Adipocyte (in vitro differentiated cells): ENCODE measurements at places on chromosomes 7 and 10.

- DNase-seq = peak; percentile 59
These were observed 272.5 kb downstream of the SEMA3A start for GRCh38 chr7:83921941-83922607.

DNA sequence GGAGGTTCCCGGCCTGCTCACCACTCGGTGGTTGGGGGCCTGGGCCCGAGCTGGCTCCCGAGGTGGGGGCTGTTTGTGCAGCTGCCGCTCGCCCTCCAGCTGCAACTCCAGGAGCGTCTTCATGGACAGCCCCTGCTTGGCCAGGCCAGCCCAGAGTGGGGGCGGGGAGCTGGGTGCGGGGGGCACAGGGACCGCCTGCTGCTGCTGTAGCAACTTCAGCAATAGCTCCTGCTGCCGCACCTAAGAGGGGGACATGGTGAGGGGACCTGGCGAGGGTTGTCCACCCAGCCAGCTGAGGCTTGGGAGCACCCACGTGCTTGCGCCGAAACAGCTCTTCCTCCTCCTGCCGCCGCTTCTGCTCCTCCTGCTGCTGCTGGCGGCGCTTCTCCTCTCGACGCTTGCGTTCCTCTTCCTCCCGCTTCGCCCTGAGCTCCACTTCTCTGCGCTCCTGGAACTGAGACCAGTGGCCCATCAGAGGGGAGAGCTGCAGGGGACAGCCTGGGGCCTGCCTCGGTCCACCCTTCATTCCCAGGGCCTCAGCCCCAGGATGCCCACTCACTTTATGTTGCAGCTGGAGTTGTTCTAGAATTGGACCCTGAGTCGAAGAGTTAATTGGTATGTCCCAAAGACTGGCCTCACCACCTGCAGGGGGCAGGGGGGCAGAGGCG is 9.6 kb downstream of the GNB2 start:
- no peak for DNase-seq

DNA sequence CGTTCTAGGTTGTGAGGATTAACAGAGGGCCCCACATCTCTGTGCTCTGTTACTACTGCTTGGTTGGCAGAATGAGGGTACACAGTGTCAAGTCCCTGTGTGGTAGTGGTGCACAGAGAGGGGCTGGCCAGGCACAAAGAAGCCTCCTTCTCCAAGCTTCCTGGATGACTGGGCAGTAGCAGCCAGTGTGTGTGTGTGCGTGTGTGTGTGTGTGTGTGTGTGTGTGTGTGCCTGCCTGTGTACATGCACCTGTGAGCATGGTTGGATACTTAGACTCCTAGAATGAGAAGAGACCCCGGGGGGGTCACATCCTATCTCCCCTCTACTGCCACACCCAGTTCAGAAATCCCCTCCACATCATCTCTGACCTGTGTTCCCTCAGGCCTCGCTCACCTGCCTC is 146.7 kb upstream of the UNC5B start:
- DNase-seq = no peak

GRCh38 chr7:78218051-78218450 is 419.5 kb downstream of the PHTF2 start:
- DNase-seq = no peak

- DNase-seq = no peak
These were observed 1172.6 kb upstream of the CELF2 start for GRCh38 chr10:9845075-9845474.

DNA sequence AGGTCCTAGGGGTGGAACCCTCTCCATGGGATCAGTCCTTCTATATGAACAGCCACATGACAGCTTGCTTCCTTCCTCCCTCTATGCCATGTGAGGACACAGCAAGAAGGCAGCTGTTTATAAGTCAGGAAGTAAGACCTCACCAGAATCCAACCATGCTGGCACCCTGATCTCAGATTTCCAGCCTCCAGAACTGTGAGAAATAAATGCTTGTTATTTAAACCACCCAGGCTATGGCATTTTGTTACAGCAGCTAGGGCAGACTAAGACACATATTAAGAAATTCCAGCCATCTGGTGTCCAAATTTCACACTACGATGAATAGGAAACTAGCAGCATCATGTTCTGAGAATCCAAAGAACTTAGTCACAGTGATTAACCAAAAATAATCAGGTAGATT is 140.1 kb downstream of the ZFAND4 start:
- DNase-seq = no peak

DNA sequence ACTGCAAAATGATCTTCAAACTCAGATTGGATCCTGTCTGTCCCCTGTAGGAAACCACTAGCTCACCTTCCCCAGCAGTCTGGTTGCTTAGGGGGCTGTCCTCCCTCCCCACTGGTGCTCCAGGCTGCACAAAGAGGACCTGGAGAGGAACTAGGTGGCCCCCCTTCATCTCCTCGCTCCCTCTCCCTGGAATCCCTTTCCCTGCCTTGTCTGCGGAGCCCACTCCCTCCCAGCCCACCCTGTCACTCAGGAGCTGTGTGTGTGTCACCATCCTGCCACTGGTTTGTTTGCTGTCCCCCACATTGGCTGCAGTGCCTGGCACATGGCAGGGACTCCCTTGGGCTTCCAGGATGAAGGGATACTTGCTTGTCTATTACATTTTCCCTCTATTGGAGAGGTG is 35.5 kb upstream of the ZMIZ2 start:
- no peak for DNase-seq

DNA sequence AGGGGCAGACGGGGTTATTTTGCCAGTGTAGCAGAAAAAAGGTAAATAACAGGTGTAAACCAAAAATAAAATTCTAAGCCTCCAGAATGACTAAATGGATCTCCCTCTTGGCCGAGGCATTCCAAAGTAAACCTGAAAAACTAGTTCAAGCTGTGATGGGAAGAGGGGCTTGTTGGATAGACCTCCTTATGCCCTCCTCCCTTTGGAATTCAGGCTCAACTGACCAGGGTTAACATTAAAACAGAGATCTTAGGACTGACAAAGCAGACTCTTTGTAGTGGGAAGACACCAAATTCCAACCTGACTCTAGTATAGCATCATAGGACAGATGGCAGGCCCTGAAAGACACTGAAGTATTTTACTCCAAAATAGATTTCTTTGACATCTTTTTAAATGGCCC is 113.8 kb upstream of the ITGB1 start:
- no peak for DNase-seq

- peak; percentile 97 for DNase-seq
These were observed 13.1 kb upstream of the CAMK2G start for GRCh38 chr10:73887294-73888039.

DNA sequence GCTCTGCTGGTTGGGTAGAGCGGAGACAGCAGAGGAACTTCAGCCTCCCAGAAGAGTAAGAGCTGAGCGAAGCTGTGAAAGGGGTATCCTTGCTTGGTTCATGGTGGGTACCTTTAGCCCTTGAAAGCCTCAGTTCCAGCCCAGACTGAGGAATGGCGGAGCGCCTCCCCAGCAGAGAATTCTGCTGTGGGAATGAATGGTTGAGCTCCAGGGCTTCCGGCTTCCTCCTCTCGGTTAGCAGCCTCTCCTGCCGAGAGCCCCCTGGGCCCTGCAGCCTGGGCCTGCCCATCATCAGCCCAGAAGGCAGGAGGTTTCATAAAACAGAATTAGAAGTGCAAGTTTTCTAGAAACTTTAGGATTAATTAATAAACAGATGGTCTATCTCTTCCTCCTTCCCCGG is 79.9 kb upstream of the ANLN start:
- no peak for DNase-seq

DNA sequence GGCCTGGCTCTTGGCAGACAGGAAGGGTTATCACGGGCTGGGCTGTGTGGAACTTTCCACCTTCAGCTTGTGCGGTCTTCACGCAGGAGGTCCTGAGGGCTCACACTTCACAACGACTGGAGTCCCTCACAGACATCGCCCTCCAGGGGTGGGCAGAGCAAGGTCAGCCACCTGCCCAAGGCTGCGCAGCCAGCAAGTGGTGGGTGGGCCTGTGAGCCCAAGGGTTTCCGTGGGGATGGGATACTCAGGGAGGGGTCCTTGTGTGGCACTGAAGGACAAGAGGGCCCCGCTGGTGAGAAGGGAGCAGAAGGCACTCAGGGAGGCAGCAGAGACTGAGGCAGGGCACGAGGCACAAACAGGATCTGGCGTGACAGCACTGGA is 22.0 kb downstream of the PDIA4 start:
- no peak for DNase-seq

DNA sequence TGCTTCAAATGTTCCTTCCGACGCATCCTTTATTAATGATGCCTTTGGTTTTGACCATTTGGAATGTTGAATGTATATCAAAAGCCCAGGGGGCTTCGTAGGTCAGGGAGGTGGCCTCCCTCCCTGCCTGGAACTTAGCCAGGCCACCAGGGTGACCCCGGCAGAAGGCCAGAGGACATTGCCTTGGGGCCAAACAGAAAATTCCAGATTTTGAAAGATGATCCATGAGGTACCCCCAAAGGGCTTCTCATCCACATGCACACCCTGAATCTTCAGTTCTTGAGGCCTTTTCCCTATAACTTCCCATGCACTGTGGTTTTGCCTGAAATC is 171.7 kb downstream of the ADAM12 start:
- DNase-seq = no peak

DNA sequence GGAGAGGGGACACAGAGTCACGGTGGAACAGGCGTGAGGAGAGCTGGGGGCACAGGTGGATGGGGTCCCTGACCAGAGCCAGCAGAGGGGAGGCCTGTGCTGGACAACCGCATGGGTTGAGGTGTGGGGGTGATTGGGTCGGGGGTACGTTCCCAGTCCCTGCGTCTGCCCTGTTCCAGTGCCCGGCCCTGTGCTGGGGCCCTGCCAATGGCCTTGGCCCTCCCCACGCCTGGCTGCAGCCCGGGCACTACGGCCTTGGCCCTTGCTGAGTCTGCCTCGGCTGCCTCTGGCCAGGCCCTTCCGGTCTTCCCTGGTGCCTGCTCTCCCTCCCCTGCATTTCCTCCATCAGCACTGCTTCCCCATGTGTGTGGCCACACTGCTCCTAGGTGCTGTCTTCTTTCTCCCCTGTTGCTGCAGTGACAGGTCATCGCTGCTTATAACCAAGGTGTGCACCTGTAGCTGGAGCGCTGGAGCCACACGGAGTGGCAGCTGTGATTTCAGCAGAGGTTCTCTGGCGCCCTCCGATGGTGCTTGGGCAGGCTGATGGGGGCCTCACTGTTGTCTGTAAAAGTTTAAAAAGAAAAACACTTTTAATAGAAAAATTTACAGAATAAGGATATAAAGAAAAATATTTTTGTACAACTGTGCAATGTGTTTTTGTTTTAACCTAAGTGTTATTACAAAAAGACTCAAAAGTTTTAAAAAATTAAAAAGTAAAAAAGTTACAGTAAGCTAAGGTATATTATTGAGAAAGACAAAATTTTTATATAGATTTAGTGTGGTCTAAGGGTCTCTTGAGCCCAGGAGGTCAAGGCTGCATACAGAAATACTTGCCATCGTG is 45.2 kb upstream of the BHLHA15 start:
- DNase-seq = peak; percentile 20

GRCh38 chr10:31190488-31190887 is 128.5 kb upstream of the ZEB1 start:
- no peak for DNase-seq

DNA sequence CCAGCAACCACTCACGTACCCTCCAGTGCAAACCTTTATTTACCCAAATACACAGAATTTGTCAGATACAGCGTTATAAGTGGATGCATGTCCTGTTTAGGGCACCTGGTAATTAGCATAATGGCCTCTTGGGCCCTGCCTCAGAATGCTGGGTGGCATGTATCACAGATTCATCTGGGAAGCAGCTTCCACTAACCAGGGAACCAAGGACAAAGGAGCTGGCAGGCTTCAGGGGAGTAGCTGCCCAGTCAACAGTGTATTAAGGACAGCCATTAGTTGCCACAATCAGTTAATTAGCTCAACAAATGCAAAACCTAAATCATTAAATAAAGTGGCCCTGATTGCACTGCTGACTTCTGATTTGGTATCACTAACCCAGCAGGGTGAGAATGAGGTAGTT is 105.7 kb downstream of the RAPGEF5 start:
- no peak for DNase-seq

DNA sequence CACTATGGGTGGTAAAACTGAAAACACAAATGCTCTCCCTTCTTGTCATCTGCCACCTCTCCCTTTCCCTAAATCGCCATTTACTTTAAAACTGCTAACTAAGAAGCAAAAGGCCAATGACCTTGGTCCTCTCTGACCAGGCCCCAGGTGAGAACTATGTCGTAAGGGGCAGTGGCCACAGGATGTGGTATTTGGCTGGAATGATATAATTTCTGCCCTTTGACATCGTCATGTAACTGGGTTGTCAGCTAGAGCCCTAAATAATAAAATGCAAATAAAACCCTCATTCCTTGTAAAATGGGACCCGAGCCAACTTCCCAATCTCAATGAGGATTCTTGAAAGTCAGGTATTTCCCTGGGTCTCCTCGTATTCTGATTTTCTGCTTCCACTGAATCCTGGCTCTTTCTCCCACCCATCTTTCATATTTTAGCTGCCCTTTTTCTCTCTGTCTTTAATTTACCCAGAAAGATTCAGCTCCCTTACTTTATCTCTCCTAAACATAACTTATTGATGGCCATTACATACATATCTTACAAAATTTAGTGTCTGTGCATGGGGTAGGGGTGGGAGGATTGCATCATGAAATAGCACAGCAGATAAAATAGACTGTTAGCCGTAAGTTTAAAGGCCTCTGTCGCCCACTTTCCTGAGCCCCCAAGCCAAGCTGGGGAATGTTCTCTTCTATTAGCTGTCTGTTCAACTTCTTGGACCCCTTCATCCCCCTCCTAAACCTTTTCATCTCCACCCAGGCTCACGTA is 3.2 kb upstream of the EEPD1 start:
- DNase-seq = no peak

DNA sequence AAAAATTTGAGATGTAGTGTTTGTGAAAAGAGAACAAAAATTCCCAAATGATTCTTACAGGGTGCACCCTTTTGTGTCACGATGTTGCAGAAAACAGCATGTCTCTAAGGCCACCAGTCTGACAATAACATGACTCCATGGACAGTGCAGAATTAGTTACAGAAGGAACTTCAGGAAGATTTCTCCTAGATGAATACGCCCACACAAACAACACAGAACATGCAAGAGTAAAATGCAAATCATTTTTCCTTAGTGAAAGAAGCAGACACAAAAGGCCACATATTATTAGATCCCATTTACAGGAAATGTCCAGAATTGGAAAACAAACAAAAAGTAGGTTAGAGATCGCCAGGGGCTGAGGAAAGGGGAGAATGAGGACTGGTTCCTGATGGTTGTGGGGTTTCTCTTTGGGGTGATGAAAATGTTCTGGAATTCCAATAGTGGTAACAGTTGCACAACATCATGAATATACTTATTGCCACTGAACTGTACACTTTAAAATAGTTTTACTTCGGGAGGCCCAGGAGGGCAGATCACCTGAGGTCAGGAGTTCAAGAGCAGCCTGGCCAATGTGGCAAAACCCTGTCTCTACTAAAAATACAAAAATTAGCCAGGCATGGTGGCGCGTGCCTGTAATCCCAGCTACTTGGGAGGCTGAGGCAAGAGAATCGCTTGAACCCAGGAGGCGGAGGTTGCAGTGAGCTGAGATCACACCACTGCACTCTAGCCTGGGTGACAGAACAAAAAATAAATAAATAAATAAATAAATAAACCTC is 10.2 kb downstream of the ZC3HAV1 start:
- peak; percentile 52 for DNase-seq
